ENCODE measurements at places on chromosomes 1 and 21.

DNA sequence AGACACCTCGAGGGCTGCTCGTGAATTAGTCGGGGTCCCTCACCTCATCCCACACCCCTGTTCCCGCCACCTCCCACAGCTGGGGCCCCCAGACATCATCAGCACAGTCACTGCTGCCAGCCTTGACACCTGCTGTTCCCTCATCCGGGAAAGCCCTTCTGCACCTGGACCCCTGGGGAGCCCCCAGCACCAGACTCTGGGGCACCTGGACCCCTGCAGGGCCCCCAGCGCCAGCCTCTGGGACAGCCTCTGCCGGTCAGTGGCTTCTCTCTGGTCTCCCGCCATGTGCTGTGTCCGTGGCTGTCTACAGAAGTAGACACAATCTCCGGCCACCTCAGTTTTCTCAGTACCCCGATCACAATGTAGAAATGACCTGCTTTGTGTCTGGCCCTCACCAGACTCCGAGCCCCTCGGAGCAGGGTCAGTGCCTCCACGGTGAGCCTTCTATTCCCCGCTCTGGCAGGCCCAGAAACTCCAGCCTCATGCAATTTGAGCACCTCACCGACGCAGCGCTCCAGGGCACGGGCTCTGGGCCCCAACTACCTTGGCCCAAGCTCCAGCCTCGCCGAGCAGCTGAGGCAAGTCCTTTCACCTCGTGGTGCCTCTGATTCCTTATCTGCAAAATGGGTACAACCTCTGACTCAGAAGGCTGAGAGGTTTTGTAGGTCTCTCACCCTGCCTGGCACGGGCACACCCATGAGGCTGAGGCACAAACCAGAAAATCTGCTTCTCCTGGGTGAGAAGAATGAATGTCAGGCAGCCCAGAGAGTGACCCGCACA, 84.7 kb downstream of the RIPK4 start:
- no peak for DNase-seq

GRCh38 chr1:211532088-211532444, 40.1 kb upstream of the RD3 start:
- no peak for DNase-seq

- no peak for DNase-seq
Observed at GRCh38 chr1:198917226-198917625, 278.4 kb downstream of the PTPRC start.

- DNase-seq, result no peak
Observed at GRCh38 chr1:181101581-181102226, 13.2 kb downstream of the IER5 start.

DNA sequence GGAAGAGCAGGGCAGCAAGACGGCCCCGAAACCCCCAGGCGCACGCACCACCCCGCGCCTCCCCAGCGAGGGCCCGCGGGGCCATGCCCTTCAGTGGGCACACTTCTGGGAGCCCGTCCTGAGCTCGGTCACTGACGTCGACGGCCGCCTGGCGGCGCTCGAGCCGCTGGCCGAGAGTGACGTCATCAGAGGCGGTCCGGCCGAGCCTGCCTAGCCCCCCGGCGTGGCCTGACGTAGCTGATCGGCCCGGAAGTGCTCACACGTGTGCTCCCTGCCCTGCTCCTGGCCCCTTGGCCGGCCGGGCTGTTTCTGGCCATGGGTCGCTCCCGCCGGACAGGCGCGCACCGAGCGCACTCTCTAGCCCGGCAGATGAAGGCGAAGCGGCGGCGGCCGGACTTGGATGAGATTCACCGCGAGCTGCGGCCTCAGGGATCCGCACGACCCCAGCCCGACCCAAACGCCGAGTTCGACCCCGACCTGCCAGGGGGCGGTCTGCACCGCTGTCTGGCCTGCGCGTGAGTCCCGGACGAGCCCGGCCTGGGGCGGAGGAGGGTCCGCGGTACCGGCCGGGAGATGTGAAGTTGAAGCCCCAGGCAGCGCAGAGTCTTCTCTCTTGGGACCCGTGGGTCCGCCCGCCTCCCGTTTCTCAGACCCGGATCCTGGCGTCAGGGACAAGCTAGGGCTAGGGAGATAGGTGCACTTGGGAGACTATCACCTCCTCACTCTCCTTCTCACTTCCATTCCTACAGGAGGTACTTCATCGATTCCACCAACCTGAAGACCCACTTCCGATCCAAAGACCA, at the start of gene ZNF593:
Gene ZNF593, plus strand, starts transcription at position 240 of the 803 bp plus-strand sequence. Its CDS starts 76 bp downstream, at position 316.
- DNase-seq, result peak; percentile 90

DNA sequence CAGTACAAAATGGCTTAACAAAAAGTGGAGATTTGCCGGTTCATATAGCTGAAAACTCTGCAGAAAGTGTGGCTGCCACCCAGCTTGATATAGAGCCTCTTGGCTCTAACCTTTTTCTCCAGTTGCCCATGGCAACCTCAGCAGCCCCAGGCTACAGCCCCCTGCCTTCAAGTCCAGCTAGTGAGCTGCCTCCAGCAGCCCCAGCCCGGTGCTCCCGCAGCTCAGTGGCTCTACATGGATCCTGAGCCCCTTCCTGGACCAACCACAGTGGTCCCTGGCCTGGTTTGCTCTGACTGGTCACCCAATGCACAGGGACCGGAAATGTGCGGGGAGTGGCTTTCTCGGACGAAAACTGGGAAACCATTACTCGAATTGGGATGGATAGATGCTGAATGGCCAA, 13.3 kb upstream of the ATF3 start:
- no peak for DNase-seq

DNA sequence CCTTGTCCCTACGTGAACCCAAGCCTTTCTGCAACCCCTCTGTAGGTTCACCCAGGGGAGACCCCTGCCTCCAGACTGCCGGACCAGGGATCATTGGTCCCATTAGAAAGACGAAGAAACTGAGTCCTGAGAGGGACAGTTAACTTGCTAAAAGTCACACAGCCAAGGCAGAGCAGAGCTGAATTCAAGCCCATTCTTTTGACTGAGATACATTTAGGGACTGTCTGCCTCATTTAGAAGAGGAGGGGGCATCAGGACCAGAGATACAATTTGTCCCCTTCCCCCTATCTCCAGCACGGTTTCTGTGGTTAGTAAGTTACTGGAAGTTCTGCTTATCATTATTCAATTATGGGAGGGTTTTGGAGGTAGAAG, 19.1 kb downstream of the KCNQ4 start:
- DNase-seq, result no peak

- no peak for DNase-seq
Observed at GRCh38 chr1:208641579-208642280, 397.5 kb upstream of the PLXNA2 start.

GRCh38 chr1:213523781-213524398, 463.9 kb upstream of the PROX1 start:
- no peak for DNase-seq

- DNase-seq, result no peak
Observed at GRCh38 chr1:43552813-43553212, 22.1 kb downstream of the PTPRF start.

DNA sequence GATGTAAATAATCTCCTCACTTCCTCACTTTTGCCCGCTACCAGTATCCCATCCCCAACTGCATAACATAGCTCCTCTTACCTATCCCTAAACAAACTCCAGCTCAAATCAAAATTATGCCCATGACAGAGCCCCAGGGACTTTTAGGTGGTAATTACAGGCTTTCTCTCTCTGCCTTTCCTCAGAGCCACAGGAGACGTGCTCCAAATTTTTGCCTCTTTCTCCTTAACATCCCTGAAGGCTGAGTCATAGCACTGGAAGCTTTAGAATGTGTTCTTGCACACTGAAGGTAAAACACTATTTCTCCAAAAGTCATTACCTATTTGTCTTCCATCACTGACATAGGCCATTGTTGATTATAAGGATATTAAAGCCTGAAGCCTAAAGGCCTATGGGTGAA, 263.5 kb upstream of the PLD5 start:
- no peak for DNase-seq

GRCh38 chr1:78061825-78062523, 16.2 kb downstream of the GIPC2 start:
- DNase-seq, result no peak

GRCh38 chr1:215865060-215865459, 298.0 kb downstream of the KCTD3 start:
- no peak for DNase-seq

Data from activated CD8-positive, alpha-beta memory T cell treated with anti-CD3 and anti-CD28 coated beads, Interleukin-2, amount 50 U/mL, for 4 hours (primary cell).